ENCODE measurements at places on chromosomes 3 and 15.

GRCh38 chr3:97720417-97720816, 44.1 kb upstream of the ARL6 start:
- DNase-seq: no peak

- DNase-seq: no peak
Observed at GRCh38 chr3:186976837-186977750, 46.8 kb downstream of the ST6GAL1 start.

DNA sequence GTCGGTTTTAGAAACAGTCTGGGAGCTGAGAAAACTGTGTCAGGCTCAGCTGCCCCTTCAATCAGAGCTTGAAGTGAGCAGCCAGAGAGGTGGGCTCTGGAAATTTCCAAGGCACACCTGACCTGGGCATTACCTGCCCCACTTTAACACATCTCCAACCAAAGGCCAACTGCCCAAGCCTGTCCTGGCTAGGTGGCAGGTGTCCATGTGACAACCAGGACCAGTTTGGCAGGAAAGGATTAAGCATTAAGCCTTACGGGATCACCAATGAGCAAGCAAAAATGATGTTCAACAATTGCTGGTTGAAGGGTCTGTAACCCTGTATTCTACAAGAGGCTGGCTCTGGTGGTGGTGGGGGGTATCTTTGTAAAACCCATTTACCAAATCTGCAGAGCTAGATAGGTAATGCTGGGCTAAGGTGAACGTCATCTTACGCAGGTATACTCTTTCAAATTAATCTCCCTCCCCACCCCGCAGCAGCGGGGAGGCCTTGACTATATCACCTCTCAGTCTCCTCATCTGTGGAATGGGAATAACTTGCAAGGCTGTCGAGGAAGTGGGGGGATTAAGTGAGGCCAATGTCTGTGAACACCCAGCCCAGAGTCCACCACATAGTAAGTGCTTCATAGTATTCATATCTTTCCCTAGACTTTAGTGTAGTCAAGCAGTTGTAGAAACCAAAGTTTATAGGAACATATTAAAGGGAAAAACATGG, 183.2 kb downstream of the MEGF11 start:
- no peak for DNase-seq

- DNase-seq: no peak
Observed at GRCh38 chr3:188220988-188221818, 67.2 kb downstream of the LPP start.

- peak; percentile 53 for DNase-seq
Observed at GRCh38 chr15:38252481-38253350, at the start of gene SPRED1. Gene SPRED1 (plus strand): TSS chr15:38252836. CDS start chr15:38253186, 350 bp downstream.

DNA sequence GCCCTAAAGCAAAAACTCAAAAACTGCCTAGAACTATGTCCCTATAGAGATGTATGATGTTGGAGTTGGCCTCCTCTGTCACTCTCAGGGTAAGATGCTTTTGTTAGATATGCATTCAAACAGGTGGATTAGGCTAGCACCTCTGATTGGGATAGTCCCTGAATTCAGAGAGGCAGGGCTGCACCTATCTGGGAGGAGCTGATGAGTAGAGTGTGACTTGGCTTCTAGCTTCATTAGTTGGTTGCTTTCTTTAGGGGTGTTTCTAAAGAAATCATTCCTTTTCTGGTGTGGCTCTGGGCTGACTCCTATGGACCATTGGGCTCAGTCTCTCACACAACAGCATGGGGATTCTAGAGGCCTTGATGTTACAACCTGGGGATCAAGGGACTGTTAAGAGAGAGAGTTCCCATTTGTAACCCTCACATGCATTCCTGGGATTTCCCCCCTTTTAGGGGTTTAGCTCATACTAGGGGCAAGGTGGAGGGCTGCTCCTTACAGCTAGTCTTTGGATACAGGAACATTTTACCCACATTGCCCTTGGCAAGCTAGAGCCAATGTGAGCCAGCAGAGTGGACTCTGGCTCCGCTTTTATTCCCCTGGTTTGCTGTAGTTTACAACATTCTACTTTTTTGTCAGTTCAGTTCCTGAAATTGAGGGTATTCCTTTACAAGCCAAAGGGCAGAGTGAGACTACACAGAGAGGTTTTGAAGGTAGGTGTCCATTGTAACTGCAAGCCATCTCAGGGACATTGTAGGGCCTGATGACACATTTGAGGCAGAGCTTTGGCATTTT, 7.5 kb downstream of the ZNF592 start:
- DNase-seq: no peak

DNA sequence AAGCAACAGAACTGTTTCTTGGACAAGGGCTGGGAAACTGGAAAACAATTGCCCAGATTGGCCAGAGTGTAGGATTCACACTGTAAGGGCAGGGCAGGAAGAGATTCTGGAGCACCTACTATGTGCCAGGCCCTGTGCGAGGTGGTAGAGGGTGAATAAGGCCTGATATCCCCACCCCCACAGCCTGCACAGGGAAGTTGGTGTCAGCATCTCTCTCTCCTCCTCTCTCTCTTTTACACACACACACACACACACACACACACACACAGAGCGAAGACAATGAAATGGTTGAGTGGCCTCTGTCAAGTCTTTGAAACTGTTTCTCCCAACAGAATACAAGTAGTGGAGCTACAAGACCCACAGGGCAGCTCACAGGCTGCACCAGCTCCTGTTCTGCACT, 47.1 kb upstream of the SLCO2A1 start:
- no peak for DNase-seq

DNA sequence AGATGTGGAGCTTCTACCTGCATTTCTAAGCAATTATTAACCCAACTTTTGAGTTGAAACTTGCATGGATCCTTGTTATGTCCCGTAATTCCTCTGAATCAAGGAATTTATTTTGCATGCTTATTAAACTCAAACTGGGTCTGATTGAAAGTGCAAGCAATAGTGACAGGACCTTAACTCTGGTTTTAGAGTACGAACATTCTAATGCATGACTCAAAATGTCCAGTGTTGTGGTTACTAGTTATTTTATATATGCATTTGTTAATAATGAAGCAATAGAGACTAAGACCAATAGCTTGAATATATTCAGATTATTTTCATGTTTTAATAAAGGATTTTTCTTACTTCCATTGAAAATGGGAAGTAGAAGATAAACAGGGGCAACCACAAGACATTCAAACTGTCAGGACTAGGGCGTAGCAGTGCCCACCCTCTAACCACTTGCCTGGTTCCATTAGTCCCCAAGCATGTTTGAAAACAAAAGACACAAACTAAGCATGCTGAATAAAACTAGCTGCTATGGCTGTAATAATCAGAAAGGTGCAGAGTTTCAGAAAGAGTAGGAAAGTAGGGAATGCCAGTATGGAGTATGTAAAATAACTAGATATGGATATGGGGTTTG, 28.1 kb downstream of the OIP5 start:
- DNase-seq: no peak

DNA sequence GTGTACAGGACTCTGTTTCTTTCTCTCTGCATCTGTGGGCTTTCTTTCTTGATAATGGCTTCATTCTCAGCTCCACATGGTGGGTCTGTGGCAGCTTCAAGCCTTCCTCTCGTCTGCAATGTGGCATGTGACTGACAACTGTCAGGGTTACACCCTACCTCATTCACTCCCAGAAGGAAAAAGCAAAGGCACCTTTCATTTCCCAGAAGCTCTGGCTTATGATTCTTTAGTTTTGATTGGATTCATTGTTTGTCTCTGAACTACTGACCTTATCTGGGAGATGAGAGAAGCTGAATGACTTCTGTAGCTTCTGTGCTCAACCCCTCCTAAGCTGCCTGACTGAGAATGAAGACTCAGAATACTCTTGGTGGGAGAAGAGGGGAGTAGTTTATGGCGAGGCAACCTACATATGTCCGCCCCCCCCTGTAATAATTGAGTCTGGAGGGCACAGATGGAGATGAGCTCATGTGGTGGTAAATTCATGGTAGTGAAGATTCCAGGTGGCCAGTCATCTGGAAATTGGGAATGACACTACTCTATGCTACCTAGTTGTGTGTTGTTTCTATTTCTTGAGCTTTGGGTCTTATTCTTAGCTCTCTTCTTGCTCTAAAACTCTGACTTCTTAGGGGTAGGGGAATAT, 38.4 kb downstream of the KCNAB1 start:
- no peak for DNase-seq

GRCh38 chr3:162956711-162957110, 1460.1 kb downstream of the OTOL1 start:
- no peak for DNase-seq

DNA sequence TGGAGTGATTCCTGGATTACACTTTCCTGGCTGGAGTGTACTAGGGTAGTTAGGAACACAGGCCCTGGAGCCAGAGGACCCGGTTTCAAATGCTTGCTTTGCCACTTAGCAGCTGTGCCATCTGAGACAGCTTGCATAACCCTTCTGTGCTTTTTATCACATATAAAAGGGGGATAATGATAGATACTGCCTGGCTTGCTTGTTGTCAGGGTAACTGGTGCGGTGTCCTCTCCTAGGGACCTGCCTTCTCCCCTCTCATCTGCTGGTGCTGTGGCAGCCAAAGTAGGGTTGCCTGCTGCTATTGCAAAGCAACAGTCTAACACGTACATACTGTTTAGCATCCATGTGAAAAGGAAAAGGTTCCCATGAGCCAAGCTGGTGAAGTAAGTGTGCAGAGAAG, 137.8 kb downstream of the LRTM1 start:
- DNase-seq: no peak

- no peak for DNase-seq
Observed at GRCh38 chr15:35702946-35703495, 157.1 kb upstream of the DPH6 start.

- DNase-seq: no peak
Observed at GRCh38 chr3:26104851-26105251, 315.0 kb downstream of the OXSM start.

GRCh38 chr15:35907511-35907910, 361.5 kb upstream of the DPH6 start:
- DNase-seq: no peak
